ENCODE measurements at places on chromosomes 4 and X.

DNA sequence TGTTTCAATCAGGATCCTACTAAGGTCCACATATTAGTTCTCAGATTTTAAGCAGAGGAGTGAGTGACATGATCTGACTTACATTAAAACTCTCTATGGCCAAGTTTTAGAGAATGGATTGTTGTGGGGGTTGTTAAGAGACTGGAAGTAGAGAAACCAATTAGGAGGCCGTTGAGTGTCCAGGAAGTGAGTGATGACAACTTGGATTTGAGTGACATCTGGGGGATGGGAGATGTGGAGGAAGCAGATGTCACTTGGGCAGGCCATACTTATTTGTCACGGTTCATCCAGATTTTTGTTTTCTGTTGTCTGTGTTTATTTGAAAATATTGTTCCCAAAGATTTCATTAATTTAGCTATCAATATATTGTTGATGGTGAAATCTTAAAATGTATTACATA lies 28.3 kb downstream of the ADD1 start:
- no peak for DNase-seq

DNA sequence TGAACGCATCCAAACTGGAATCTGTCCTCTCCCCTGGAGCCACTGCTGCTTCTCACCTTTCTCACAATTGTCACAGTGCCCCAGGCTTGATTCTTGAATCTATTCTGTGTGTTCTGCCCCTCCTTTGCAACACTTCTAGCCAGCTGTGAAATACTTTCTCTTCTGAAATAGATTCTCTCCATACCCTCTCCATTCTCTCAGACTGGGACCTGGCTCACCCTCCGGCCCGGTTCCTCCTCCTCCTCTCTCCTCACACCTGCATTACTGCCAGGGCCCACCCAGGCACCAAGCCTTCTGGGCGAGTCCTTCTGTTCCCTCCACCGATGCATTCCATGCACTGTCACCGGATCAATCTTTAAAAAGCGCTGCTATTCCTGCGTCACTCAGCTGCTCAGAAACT lies 336.1 kb downstream of the UNC5C start:
- DNase-seq: no peak

DNA sequence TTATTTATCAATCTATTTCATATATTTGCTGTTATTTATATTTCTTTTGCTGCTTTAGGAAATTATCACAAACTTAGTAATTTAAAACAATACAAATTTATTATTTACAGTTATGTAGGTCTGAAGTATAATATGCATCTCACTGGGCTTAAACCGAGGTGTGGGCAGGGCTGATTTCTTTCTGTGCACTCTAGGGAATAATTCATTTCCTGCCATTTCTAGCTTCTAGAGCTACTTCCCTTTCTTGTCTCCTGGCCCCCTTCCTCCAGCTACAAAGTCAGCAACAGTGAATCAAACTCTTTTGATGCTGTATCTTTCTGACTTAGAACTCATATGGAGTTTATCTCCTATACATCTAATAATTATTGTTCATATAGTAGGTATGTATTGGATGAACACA lies 303.5 kb upstream of the ARSJ start:
- no peak for DNase-seq

DNA sequence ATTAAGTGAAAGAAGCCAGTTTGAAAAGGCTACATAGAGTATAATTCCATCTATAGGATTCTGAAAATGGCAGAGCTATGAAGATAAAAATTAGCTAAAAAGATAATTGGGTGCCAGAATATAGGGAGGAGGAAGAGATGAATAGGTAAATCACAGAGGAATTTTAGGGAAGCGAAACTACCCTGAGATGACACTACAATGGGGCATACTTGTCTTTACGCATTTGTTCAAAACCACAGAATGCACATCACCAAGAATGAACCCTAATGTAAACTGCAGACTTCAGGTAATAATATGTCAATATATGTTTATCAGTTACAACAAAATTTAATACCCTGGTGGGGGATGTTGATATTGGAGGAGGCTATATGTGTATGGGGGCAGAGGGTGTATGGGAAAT lies 1342.9 kb downstream of the ADGRL3 start:
- DNase-seq: no peak

DNA sequence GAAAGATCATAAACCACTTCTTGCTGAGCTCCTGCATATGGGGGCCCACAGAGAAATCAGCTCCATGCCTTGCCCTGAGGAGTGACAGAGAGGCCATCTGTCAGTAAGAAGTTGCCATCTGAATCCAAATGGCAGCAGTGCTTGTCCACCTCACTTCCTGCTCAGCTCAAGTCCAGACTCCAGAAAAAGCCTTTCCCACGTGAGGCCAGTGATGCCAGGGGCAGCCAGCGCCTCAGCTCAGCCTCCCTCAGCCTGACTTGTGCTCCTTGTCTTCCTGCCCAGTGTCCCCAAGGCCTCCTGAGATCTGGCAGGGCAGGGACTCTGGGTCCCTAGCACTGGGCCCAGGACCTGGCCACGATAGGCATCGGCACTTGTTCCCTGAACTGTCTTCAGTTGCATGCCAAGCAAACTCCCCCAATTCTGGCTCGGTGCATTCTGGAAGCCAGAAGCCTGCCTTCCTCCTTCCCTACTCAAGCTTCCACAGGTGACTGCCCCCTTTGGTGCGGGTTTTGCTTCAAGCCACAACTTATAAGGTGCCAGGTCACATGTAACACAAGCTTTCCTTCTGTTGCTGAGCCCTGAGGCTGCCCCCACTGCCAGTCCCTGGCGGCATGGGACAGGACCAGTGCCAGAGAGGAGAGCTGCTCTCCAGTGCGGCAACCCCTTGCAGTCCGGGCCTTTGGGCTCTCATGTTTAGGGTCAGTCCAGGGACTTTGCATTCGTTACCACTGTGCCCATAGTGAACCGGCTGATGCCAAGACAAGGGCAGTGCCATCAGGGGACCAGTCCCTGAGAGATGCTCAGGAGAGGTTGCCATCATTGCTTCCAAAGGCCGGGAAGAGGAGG lies 2.2 kb downstream of the ZNF185 start:
- no peak for DNase-seq

DNA sequence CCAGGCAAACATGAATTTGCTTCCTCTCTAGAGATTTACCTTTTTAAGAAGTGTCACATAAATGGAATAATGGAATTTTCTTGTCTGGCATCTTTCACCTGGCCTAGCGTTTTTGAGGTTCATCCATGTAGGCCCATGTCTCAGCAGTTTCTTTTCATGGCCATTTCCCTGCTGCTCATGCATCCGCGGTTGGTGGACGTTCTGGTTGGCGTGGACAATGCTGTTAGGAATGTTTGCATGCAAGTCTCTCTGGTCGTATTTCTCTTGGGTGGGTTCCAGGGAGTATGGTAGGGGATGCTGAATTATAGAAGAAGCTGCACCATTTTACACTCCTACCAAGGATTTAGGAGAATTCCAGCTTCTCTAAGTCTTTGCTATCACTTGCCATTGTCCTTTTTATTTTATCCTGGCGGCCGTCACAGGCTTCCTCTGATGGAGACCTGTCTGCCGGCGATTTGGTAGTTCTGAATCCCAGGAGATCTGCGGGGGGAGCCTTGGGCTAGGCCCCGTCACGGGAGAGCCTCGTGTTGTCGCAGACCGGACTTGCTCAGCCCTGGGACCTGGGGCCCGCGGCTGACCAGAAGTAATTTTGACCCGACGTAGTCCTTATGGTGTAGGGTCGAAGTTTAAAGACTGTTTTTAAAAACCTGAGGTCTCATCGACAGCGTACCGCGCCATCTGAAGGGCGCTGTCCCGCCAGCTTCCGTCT lies 56.9 kb upstream of the TADA2B start:
- DNase-seq: peak; percentile 77

GRCh38 chr4:52864793-52865192 lies 2.7 kb downstream of the RASL11B start:
- DNase-seq: no peak

DNA sequence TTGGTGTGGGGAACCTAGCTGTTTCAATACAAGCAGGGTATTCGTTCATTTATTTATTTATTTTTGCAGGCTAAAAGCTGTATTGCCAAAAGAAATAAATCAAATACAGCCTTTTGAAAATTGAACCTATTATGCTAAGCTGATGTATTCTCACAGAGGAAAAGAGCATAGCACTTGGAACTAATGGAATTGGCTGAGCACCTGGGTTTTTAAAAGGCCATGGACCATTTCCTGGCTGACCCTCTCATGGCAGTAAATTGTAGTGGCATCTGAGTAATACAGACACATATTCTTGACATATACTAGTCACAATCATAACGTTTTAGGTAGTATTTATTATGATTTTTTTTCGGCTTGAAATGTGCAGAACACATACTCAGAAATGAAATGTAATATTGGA lies 71.8 kb upstream of the ALG13 start:
- no peak for DNase-seq

Data from globus pallidus (tissue), 1 donor.